ENCODE measurements at places on chromosomes 5 and 9.
A peak's percentile ranks its signal among the peaks of the same experiment; 100 is the strongest.

DNA sequence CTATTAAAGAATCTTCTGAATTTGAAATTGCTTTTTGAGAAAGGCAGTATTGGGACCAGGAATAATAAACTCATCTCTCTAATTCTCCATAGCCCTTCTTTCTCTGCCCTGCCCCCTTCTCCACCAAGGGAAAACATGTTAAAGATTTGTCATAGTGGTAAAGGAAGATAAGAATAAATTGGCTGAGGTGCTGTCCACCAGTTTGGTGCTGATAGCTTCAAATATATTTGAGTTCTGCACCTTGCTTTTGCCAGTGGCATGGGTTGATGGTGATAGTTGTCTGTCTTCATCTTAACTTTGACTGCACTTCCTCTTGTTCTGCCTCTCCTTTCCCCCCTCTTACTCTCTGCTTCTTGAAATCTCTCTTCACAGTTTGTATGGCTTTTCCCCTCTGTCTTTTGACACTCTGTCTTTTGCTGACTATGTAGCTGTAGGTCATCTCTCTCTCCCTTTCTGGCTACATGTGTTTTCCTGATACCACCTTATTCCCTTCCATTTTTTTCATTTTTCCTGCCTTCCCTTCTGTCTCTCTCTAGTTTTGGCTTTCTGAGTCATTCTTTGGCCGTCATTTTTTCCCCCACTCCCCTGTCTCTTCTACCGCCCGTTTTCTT, 56.6 kb downstream of the NDUFS4 start:
- no peak for DNase-seq

- DNase-seq = no peak
Observed at GRCh38 chr9:99025616-99026270, 79.2 kb upstream of the TGFBR1 start.

DNA sequence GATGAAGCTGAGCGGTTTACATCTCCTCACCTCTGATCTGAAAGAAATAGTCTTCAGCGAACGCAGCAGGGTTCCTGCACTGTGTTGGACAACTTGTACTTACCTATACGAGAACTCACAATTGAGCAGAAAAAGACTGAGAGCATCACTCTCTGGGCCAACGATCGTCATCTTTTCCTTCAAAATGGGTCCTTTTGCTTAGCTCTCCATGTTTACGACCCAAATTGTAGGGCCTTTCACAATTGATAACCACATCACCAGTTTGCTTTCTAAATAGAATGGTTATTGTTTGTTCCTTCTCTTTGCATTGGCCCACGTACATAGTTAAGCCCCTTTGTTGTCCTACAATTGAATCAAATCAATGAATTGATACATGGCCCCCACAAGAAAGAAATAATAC, 110.0 kb upstream of the DMRT1 start:
- DNase-seq = no peak

DNA sequence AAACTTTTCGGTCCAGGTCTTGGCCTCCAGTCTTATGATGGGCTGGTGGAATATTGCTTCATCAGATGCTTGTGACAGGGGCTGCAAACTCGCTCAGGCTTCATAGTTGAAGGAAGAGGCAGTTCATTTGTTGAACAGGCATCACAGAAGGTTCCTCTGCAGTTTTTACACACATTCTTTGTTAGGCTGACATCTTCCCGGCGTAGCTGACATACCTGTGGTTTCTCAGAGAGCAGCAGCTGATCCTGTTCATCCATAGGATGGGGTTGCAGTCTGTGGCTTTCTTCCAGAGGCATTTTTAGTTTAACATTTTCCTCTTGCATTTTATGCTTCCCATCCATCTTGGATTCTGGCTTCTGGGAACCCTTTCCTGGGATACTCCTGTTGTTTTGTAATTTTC, 1255.2 kb downstream of the EFNA5 start:
- no peak for DNase-seq

DNA sequence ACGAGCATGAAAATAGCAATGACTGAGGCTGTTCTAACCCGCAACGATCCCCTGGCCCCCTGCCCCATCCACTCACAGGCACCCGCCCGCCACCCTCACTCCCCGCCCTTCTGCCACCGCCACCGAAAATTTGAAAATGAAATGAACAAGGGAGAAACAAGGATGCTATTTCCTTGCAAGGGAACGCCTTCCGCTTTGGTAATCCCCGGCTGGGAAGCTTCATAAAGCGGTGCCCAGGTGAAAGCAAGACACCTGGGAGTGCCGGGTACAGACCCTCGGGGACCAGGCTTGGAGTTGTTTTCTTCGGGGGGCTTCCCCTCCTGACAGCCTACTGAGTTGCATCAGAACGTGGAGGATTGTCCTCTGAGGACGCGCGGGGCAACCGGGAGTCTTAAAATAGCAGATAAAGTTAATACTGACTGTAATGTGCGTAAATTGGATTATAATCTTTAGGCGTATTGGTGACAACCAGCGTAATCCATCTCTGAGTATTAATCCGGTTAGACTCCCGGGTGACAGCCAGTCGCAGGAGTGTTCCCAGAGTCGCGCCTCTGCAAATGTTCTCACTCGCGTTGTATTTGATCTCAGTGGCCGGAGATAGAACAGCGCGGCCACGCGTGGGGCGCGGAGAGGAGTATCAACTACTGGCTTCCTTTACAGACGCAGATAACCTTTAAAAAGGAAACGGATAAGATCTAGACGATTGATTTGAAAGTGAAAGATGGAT, 885 bp upstream of the MLLT3 start:
- DNase-seq = no peak

DNA sequence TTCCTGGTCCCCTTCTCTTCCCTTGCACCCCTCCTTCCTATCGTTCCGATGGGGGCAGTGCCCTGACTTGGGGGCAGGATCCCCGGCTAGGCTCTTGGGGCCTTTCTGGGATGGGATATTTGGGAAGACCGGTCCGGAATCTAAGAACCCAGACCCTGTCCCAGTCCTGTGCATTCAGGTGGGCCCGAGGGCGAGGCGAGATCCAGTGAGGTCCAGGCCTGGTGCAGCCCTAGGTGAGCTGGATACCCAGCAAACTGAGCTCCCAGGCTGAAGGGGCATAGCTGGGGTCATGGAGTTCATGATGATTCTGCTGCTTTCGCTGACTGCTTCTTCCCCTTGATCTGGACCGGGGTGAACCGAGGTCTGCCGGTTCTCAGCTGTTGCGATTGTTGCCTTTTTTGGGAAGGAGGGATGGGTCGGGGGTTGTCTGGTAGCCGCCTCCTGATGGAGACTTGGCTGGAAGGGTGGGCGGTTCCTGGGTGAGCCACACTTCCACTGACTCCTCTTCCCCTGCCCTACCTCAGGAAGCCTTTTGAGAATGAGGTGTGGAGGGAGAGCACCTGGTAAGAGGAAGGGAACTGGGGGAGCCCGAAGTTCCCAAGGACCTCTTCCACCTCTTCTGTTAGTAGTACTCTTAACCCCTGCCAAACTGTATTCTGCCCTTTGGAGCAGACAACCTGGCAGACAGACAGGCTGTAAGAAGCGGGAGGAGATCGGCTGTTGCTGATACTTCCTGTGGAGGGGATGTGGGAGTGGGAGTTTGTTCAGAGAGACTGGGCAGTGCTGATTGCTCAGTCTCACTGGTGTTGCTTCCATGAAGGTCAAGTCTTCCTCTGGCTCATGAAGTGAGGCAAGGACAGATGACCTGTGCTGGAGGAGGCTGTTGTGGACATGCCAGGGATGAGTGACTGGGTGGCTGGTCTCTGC, 1.0 kb downstream of the LRRC8A start:
- DNase-seq = no peak

- DNase-seq = no peak
Observed at GRCh38 chr9:124452841-124453585, 2.8 kb downstream of the ADGRD2 start.

DNA sequence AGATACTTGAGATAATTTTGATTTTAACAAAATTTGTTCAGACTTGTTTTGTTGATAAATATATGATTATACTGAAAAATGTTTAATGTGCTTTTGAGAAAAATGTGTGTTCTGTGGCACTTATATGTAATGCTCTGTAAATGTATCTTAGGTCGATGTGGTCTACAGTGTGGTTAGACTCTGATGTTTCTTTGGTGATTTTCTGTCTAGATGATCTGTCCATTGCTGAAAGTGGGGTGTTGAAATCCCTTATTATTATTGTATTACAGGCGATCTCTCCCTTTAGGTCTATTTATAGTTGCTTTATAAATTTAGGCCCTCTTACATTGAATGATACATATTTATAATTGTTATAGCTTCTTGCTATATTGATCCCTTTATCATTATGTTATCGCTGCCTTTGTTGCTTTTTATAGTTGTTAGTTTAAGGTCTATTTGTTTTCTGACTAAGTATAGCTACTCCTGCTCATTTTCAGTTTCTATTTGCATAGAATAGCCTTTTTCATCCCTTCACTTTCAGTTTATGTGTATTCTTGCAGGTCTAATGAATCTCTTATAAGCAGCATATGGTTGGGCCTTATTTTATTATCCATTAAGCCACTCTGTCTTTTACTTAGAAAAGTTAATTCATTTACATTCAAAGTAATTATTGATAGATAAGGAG, 124.3 kb downstream of the MRPS30 start:
- no peak for DNase-seq

DNA sequence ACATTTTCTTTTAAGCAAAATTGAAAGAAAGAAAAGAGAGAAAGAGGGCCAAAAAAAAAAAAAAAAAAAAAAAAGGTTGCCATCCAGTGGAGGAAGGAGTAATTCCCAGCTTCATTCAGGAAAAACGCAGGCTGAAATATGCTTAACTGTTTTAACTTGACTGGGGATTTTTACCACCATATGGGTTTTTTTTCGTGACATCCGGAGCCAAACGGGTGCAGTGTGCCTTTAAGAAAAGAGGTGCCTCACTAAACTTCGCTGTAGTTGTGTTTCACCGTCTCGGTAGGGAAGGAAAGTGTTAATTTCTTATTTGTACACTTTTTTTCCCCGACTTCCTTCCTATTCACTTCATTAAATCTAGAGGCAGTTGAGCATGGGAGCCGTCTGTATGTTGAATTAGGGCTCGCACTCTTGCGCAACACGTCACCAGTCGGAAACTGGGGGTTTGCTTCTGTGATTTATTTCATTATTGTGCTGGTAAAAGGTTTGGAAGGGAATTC, 143.0 kb downstream of the SMARCA2 start:
- DNase-seq = no peak

GRCh38 chr5:107467137-107467932, 203.4 kb downstream of the EFNA5 start:
- DNase-seq = no peak

- no peak for DNase-seq
Observed at GRCh38 chr9:32010322-32010721, 374.1 kb upstream of the ACO1 start.

DNA sequence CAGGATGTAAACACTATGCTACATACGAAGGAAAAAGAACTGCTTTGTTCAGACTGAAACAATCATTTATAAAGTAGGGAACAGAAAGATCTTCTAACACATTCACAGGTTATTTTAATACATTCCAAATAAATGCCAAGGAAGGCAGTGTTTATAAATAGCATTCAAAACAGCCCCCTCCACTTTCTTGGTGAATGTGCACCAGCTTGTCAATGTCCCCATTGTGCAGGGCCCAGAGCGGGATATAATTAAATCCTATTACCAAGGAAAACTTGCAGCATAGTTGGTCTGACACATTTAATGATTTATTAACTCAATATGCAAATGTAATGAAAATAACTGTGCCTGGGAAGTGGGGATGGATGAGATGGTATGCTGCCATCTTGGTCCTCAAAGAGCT, 135.9 kb upstream of the RAD23B start:
- no peak for DNase-seq

DNA sequence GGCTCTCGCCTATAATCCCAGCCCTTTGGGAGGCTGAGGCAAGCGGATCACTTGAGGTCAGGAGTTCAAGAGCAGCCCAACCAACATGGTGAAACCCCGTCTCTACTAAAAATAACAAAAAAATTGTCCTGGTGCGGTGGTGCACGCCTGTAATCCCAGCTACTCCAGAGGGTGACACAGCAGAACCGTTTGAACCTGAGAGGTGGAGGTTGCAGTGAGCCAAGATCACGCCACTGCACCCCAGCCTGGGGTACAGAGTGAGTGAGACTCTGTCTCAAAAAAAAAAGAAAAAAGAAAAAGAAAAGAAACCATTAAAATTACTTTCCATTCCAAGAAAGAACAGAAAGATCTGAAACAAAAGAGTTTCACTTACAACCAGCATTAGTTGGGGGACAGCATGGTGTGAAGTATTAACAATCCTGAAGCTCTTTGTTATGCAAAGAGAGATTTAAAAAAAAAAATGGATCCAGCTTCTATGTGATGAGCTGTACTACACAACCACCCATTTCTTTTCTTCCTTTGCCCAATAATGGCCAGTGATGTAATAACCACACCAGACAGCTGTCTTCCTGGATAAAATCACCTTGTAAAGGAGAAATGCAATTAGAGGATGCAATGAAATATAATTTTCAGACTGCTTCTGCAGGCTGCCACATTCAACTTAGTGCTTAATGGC, 76.9 kb downstream of the MED27 start:
- DNase-seq = no peak

- no peak for DNase-seq
Observed at GRCh38 chr9:34998266-34998665, 8.7 kb downstream of the DNAJB5 start.

DNA sequence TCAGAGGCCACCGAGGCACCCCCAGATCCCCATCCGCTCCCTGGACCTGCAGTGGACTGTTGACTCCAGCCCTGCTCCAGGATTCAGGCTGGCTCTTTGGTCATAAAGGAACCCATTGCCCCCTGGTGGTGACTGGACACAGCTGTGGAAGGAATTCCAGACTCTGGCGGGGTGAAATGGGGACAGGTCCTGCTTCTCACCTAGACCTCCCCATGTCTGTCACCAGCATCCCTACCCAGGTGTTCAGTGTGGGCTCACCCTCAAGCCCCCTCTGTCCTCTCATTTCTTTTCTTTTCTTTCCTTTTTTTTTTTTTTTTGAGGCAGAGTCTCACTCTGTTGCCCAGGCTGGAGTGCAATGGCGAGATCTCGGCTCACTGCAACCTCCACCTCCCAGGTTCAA, 25.5 kb upstream of the STXBP1 start:
- DNase-seq = peak; percentile 88

GRCh38 chr5:137096149-137097103, 402.7 kb downstream of the SPOCK1 start:
- no peak for DNase-seq

- DNase-seq = no peak
Observed at GRCh38 chr5:107396351-107396690, 274.4 kb downstream of the EFNA5 start.

- no peak for DNase-seq
Observed at GRCh38 chr5:1985781-1986180, 103.1 kb upstream of the IRX4 start.

- no peak for DNase-seq
Observed at GRCh38 chr9:34458959-34459340, 345 bp downstream of the DNAI1 start.

- no peak for DNase-seq
Observed at GRCh38 chr9:136552117-136552703, 6.4 kb upstream of the NOTCH1 start.

- DNase-seq = no peak
Observed at GRCh38 chr5:73450672-73451223, 2.2 kb upstream of the FOXD1 start.
